ENCODE measurements at places on chromosomes 1 and 21.

DNA sequence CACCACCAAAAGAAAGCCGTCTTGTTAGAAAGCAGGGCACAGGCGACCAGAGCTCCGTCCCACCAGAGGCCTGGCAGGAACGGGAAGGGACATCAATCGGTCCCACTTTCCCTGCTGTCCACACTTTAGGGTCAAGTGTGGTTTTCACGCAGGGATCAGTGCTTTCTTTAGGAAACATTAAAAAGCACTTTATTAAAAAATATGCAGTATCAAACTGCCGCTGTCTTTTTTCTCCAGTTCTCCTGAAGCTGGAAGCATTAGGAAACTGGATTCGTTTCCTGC, 437 bp downstream of the IFNLR1 start:
- DNase-seq, result no peak

DNA sequence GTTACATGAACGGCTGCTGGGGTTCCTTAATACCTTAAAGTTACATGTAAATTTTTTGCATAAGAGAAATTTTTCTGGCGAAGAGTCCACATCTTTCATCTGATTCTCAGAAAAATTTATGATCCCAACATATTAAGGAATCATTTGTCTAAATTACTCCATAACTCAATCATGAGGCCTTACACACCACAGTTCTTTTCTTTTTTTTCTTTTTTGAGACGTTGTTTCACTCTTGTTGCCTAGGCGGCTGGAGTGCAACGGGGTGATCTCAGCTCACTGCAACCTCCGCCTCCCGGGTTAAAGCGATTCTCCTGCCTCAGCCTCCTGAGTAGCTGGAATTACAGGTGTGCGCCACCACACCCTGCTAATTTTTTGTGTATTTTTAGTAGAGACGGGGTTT, 2.1 kb upstream of the S100A11 start:
- no peak for DNase-seq

DNA sequence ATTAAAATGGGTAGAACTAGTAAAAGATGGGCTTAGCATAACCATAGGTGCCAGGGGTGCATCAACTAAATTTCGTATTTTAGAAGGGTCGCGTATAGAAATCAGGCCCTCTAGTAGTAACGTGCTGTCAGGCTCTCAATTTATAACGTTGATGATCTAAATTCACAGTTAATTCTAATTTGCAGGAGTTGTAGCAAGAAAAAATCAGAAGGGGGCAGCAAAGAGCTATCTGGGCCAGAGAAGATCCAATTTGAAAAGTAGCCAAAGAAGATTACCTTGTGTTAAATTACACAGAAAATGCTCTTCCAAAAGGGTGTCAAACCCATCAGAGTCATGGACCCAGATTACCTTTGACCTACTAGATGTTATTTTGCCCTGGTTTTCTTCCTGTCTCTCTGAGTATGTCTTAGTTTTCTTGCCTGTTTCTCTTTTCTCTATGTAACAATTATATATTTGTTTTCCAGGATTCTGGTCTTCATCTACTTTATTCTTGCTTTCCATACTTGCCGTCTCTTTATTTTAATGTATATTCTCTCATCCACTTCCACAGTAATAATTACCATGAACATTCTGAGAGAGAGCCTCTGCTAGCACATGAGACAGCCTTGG, 1030.9 kb downstream of the AMY1C start:
- no peak for DNase-seq

DNA sequence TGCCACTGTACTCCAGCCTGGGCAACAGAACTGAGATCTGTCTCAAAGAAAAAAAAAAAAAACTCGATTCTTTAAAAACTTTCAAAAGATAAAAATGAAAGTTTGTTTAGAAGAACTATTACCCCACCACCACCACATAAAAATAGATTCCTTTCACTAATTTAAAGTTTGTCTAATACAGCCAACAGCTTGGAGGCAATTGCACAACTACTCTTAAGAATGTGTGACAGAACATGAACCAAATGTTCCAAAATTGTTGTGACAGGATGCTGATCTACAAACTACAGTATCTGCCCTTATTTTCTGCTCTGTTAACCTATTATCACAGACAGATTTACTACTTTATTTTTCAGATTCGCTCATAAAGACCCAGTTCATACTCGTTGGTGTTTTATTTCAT, 5.5 kb upstream of the TGFBR3 start:
- no peak for DNase-seq

All from stimulated activated CD4-positive, alpha-beta T cell treated with anti-CD3 and anti-CD28 coated beads, Interleukin-15, amount 100 ng/mL, for 48 hours (primary cell).